Thoracic aorta endothelial cell (primary cell): ENCODE measurements at places on chromosomes 6 and 20. TPM values are rescaled to one million over a fixed set of nuclear protein-coding genes. Genes with fewer than 3 reads are reported as not detected.

FGD2 gene
- total RNA-seq = not detected in 2 replicates

CTSA gene
- total RNA-seq = 55.5 and 55.7 TPM in 2 replicates

COL21A1 gene
- 0.66 TPM in 1 of 2 replicates, not detected in the other for total RNA-seq

EMILIN3 gene
- not detected in 2 replicates for total RNA-seq

BPIFB3 gene
- not detected in 2 replicates for total RNA-seq
